ENCODE measurements at places on chromosomes 3 and 15.

- no peak for DNase-seq
These were observed 110.0 kb downstream of the KCNAB1 start for GRCh38 chr3:156230278-156230900.

DNA sequence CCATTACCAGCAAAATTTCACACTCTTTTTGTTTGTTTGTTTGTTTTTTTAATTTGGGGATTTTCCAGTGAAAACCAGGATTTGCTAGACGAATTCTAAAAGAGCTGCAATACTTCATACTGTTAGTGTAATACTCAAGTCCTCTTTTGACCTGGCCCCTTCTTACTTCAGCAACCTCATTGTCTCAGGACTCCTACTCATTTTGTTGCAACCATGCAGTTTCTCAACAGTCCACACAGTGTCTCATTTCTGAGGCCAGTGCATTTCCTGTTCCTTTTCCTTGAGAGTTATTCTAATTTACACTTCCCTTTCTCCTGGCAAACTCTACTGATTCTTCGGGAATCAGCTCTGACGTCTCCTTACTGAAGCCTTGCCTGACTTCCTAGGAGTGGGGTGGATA is 35.6 kb downstream of the NSUN3 start:
- DNase-seq: no peak

- no peak for DNase-seq
These were observed 61.6 kb upstream of the EIF1B start for GRCh38 chr3:40247714-40248454.

DNA sequence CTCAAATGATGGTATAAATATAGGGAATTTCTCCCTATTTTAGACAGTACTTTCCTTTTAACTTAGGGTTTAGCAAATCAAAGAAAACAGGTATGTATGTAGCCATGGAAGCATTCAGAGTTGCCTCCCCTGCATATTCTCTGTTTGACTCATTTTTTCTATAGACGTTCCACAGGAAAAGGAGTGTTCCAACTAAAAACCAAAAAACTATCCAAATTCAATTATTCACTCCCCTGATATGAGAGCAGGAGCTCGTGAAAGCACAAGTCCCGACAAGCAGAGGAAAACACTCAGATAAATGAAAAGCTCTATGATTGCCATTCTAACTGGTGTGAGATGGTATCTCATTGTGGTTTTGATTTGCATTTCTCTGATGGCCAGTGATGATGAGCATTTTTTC is 119.5 kb downstream of the FRMD5 start:
- no peak for DNase-seq

GRCh38 chr15:69444686-69445085 is 7.9 kb upstream of the RPLP1 start:
- no peak for DNase-seq

DNA sequence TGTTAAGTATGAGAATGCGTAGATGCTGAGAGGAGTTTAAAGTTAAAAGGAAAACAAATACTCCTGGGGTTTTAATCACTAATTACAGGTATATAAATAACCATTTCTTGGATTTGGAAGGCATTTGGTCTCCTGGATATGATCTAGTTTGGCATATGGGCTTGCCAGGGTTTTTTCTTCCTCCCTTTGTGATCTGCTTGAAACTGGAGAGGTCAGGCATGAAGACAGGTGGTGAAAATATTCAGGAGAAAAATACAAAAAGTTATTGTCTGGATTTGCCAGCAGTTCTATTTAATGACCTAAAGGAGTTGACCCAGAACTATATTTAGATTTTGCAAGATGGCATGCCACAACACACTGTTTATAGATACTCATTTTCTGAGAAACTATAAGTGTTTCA is 136.3 kb downstream of the DIPK2A start:
- no peak for DNase-seq

DNA sequence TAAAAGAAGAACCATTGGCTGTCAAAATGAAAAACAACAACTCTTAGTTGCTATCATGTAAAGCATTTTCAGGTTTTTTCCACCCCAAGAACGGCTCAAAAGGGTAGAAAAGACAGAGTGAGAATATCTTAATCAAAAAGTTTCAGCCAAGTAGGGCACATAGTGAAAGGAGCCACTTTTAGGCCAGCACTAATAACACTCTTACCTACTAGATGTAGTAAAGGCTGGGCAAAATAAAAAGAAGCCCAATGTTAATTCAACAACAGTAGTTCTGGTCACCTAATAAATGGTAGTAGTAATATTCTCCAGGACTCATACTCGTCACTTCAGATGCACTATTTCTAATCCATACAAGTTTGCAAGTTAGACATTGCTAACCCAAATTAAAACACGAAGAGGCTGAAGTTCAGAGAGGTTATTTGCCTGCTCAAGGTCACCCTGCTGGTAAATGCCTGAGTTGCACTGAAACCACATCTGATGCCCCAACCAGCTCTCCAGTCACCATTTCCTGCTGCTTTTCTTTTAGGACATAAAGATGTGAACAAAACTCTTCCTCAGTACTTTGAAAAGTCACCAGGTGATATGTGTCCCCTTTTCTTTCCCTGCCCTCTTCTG is 7.5 kb downstream of the GOLIM4 start:
- DNase-seq: no peak

GRCh38 chr15:41061667-41062066 is 54.4 kb downstream of the INO80 start:
- no peak for DNase-seq

- no peak for DNase-seq
These were observed 5.5 kb downstream of the AP2M1 start for GRCh38 chr3:184180165-184180564.

GRCh38 chr3:190722181-190722905 is 140.2 kb downstream of the GMNC start:
- no peak for DNase-seq

GRCh38 chr3:194585880-194586281 is 47.3 kb downstream of the TMEM44 start:
- peak; percentile 40 for DNase-seq

GRCh38 chr3:14519406-14519805 is 20.7 kb downstream of the GRIP2 start:
- DNase-seq: no peak

DNA sequence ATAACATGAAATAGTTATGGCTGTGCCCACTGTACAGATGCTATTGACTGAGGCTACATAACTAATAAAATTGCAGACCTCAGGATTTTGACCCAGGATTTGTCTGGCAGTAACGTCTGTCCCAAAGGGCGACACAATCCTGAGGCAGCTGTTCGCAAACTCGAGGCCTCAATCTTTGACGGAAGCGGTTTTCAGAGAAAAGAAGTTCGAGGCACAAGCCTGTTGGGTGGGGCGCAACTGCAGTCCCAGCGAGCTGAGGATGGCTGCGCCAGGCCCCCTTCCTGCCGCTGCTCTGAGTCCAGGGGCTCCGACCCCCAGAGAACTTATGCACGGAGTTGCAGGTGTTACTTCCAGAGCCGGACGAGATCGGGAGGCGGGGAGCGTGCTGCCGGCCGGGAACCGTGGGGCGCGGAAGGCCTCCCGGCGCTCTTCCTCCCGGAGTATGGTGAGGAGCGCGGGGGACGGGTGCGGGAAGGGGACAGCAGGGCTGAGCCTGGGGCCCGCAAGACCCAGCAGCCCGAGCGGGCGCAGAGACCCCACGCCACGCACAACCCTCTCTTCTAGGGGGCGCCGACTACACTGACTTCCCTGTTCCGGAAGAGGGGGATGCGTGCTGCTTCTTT is at the start of gene PARP15:
Gene PARP15, plus strand, starts transcription at position 242 of the 623 bp plus-strand sequence. Its CDS starts 18 bp downstream, at position 260.
- DNase-seq: no peak

DNA sequence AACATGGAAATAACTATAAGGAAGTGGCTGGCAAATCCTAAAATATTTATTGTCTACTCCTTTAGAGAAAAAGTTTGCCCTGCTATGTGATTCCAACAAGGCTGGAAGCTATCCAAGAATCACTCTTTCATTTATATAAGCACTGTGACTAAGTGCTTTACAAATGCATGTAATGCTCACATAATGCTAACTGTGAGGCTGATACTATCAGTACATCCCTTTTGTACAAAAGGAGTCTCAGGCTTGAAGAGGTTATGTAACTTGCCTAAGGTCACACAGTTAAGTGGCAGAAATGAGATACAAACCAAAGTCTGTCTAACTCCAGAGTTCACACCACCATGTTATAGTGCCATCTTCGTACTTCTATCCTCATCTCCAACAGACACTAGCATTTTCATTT is 17.0 kb downstream of the TOPBP1 start:
- DNase-seq: no peak

DNA sequence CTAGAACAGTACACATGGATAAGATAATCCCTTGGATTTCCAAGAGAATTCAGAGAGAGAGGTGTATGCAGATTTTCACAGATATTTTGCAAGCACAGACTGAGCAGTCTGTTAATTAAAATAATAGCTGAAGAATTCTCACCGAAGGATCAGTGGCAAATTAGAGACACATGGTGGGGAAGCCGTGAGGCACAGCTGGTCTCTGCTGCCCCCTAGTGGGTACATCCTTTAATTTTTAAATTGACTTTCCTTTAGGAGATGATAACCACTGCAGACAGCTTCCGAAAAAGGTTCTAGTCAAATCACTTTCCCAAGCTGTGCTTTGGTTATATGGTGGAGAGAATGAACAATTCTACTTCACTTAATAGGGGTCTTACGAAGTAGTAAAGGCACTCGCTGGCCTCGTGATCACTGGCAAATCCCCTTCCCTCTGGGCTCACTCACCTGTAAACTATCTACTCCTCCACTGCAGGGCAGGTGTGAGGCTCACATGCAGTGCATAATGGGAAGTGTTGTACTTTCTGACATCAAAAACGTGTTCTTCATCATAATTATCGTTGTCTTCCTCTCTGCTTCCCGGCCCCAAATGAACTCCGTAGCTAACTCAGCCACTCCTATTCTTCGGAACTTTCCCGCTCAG is 19.5 kb downstream of the MESD start:
- peak; percentile 46 for DNase-seq

DNA sequence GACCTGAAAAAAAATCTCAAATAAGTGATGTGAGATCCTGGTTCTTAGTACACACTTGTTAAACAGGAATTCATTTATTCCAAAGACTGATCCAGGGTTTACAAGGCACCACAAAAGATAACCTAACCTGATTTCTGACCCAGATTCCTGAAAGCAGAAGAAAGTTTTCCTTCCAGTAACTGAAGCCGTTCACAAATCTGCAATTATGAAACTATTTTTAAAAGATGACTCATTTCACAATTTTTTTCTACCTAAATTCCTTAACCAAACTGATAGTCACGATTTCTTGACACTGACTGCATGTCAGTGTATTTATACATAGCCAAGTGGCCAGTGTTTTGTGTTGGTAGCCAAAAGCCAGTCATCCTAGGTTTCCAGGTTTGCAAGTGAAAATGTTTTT is 17.1 kb downstream of the SLC9A9 start:
- no peak for DNase-seq

DNA sequence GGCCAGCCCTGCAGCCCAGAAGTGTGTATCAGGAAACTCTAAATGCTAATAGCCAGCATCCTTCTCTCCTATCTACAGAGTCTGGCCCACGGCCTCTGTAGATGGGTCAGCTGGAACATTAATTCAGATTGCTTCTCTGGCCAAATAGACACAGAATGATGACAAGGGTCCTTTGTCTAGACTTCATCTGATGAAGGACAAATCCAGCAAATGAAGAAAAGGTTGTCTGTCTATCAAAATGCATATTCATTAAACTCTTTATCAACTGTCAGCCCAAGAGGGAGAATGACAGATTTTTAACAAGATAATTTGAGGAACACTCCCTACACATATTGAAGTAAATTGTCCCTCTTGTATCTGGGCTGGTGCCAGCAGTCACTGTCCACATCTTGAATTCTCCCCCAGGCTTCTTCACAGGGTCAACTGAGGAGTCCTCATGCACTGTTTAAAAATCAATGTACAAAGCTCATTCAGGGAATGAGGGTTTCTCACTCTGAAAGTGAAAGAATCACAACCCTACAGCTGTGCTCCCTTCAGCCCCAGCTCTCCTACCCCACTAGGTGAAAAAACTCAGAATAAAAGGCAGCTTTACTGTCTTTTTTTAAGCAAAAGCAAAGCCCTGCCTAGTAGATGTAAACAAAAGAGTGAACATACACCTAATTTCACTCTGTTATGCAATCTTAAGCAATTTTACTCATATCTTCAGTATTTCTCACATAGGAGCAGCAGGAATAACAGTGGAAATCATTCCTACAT is 507.7 kb downstream of the IGSF11 start:
- DNase-seq: no peak

GRCh38 chr15:63114465-63114864 is 7.2 kb upstream of the LACTB start:
- no peak for DNase-seq

- no peak for DNase-seq
These were observed 6.7 kb upstream of the ISLR2 start for GRCh38 chr15:74123658-74124057.

- DNase-seq: no peak
These were observed 558.5 kb upstream of the CFAP20DC start for GRCh38 chr3:59608356-59608755.

DNA sequence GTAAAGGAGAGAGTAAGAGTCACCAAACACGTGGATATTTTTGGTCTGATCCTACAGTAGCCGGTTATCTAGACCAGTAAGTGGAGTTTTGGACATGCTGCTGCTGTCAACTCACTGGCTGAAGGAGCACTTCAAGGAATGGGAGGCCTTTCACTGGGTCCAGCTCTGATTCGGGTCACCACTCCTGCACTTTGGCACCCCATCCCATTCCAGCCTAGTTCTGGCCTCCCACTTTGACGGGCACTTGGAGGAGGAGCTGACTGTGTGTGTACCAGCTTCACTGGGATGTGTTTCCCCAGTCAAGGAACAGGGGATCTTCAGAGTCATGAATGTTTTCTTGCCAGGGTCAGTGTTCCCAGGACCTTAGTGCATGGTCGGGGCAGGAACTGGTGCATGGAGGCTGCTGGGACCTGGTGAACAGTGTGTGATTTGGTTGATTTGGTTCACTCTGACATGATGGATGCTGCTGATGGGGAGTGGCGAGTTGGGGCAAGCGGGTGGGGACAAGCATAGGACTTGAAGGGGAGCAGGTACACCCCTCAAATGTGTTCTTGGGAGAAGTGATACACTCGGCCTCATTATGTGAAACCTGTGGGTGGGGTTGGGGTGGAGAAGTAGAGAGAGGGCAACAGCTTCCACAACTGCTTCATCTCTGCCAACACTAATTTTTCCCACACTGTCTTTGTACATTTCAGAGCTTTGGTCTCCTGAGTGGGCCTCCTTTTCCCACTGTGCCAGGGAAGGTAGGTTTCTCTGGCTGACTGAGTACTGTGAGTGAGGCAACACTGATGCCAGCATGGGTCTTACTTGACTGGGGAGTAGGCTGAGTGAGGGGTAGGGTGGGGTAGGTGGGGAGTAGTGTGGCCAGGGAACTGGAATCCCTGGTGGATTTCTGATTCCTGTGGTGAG is 64.0 kb downstream of the RGMA start:
- no peak for DNase-seq

DNA sequence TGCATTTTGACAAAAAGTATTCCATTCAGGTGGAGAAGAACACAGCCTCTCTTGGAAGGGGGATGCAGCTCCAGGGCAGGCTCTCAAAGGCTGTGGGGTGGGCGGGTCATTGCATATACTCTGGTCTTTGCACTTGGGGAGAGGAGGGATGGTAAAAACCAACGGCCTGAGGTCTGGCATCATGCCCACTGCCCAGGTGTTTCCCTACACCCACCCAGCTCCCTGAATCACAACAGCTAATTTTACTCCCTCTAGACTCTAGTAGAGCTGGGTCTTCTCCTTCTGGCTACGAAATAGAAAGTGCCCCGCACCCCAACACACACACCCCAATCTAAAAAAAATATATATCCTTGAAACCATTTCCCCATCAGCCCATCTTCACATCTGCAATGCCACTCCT is 1.0 kb downstream of the MYLK start:
- DNase-seq: no peak

- peak; percentile 23 for DNase-seq
These were observed at the start of the genes ATXN7 and THOC7 for GRCh38 chr3:63863150-63864007. Gene ATXN7, plus strand, starts transcription at chr3:63863867. Its CDS starts 48,732 bp downstream, at chr3:63912599. Gene THOC7, minus strand, starts transcription at chr3:63863805. Its CDS starts 15 bp downstream, at chr3:63863790.

GRCh38 chr15:36414670-36415069 is 164.8 kb upstream of the CDIN1 start:
- DNase-seq: no peak
